ENCODE measurements at places on chromosomes 13 and 19.

- no peak for DNase-seq
Observed at GRCh38 chr13:27789153-27789494, 3.2 kb upstream of the GSX1 start.

DNA sequence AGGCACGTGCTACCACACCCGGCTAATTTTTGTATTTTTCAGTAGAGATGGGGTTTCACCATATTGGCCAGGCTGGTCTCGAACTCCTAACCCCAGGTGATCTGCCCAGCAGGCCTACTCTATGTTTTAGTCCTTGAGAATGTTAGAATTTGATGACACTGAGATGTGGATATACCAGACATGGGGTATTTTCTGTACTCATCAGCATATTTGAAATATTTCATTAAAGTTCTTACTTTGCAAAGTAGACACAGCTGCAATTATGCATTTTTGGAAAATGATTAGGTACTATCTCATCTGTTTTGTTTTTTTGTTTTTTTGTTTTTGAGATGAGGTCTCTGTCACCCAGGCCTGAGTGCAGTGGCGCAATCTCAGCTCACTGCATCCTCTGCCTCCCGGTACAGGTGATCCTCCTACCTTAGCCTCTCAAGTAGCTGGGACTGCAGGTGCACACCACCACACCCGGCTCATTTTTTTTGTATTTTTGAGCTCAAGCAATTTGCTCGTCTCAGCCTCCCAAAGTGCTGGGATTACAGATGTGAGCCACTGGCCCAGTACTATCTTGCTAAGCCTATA is 12.7 kb downstream of the SPINT2 start:
- no peak for DNase-seq

DNA sequence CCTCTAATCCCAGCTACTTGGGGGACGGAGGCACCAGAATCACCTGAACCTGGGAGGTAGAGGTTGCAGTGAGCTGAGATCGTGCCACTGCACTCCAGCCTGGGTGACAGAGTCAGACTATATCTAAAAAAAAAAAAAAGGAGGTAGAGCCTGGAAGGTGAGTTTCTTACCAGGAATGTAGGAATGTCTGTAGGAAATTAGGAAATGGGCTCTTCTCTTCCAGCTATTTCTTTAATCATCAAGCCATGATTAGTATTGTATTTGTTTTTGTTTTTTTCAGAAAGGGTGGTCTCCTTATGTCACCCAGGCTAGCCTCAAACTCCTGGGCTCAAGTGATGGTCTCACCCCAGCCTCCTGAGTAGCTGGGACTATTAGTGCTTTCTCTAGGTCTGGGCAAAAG is 26.3 kb upstream of the SERP2 start:
- no peak for DNase-seq

DNA sequence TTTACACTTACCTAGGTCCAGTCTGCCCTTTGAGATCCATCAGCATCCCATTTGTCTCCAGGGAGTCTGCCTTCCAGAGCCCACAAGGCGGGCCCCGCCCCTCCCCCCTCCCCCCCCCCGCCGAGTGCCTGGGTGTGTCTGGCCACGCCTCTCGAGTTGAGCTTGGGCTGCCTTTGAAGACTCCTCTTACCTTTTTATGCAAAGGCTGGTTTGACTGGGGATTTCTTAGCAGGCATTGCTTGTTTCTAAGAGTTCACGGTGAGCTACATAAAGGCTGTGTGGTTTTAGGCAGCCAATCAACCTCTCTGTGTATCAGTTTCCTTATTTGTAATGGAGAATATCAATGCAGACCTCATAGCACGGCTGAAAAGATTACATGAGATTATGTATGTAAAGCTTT is 11.3 kb downstream of the GPR12 start:
- DNase-seq, result no peak

DNA sequence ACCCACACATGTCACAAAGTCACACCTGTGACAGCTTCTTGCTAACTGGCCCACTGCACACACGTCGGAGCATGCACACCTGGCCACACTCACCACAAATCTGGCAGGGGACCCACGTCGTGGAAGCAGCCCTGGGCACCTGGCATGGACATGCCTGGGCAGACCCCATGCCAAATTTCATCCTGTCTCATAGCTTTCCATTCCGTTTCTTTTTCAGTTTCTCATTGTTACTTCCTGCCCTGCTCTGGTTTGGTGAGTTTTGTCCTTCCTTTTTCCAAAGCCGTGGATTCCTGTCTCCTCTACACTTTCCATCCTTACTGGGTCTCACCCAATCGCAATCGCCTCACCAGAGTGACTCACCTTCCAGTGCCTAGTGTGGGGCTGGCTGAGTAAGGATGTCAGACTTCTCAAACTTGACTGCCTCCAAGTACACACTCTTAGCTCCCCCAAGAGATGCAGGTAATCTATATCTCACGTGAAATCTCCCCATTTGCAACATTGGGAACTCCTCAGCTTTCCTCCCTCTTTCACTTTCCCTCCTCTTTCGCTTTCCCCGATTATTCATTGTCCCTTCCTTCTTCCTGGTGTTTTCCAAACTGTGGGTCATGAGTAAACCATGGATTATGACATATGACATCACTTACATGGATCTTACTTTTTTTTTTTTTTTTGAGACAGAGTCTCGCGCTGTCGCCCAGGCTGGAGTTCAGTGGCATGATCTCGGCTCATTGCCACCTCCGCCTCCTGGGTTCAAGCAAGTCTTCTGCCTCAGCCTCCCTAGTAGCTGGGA is 1.6 kb upstream of the BBC3 start:
- no peak for DNase-seq

DNA sequence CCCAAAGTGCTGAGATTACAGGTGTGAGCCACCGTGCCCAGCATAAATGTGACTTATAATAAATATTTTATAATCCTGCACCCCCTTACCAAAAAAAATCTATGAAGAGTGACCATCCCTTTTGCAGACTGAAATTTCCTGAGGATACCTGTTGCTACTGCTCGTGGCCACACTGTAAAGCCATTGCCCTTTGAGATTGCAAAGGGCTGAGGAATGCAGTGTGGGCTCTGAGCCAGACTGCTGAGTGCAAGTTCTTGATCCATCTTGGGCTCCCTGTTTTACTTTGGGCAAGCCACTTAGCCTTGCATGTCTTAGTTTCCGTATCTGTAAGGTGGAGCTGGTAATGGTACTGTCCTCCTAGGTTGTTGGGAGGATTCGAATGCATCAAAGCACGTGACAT is 23.4 kb downstream of the SIPA1L3 start:
- DNase-seq, result no peak

GRCh38 chr13:103430368-103430767 is 364.2 kb upstream of the SLC10A2 start:
- no peak for DNase-seq

DNA sequence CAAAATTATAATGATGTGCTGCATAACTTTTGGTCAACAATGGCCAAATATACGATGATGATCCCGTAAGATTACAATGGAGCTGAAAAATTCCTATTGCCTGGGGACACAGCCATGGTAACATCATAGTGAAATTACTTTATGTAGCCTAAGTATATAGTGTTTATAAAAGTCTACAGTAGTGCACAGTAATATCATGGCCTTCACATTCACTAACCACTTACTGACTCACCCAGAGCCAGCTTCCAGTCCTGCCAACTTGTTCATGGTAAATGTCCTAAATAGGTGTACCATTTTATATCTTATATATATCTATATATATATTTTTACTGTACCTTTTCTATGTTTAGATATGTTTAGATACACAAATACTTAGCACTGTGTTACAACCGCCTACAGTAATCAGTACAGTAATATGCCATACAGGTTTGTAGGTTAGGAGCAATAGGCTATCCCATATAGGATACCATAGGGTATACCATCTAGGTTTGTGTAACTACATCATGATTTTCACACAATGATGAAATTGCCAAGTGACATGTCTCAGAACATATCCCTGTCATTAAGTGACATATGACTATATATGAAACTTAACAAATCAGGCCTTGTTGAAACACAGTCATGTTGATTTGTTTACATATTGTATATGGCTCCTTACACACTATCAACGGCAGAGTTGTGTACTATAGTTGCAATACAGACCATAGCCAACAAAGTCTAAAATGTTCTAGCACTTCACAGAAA is 23.7 kb downstream of the DIS3 start:
- DNase-seq, result no peak

DNA sequence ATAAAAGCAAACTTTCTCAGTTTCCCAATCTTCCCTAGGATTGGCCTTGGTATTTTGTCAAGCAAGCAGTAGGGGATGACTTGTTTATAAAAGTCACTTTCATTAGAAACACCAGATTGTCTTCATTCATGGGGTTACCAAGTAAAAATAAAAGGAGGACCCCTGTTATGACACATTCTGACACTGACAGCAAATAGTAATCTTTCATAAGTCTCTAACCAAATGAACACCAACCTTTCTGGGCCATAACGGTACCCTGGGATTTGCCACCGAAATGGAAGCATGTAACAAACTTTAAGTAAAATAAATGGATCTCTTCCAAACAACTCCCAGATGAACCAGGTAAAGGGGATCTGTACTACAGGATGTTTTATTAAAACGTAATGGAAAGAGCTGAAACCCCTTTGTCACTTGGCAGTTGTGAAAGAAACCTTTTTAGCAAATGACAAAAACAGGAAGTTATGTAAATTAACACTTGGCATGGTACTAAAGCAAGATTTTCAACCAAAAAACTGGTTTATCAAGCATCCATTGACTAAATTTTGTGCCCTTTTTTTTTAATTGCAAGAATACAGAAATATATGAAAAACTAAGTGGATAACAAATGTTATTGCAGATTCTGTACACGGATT is 335.6 kb downstream of the RBM26 start:
- DNase-seq, result no peak

DNA sequence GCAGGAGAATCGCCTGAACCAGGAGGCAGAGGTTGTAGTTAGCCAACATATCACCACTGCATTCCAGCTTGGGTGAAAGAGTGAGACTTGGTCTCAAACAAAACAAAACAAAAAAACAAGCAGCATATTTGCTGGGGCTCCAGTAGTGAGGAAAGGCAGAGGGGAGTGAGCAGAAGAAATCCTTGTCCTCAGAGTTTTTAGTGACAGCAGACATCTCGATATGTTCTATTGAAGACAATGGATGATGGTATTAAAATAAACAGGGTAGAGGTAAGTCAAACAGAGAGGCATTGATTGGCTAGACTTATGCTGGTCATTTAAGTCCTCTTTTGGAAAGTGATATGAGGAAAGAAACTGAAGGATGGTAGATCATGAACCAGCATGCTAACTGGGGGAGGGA is 19.0 kb downstream of the NLRP7 start:
- DNase-seq, result no peak

- DNase-seq, result no peak
Observed at GRCh38 chr19:5959260-5960004, 18.5 kb downstream of the RANBP3 start.

DNA sequence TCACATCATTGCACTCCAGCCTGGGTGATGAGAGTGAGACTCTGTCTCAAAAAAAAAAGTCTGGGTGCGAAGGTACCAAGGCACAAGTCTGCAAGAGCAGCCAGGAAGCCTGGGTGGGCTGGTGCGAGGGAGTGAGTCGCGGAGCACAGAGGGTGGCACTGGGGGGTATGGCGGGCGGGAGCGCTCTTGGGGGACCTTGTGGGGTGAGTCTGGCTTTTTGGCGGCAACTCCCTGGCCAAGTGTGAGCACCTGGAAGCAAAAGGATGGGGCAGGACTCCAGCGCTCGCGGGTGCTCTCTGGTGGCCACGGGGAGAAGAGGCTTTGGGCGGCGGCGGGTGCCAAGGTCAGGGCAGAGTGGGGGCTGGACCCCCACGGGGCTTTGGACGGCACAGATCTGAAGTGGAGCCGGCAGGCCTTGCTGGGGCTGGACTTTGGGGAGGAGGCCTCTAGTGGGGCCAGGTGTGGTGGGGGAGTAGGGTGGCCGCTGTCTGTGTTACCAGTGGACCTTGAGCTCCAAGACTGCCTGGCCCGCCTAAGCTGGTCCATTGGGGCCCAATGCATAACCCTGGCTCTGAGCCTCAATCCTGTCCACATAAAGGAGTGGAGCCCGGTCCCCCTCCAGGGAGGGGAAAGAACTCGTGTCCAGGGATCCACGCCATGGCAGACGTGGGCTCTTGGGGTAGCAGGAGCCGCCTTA is 1.6 kb downstream of the P2RY11 start:
- peak; percentile 73 for DNase-seq

DNA sequence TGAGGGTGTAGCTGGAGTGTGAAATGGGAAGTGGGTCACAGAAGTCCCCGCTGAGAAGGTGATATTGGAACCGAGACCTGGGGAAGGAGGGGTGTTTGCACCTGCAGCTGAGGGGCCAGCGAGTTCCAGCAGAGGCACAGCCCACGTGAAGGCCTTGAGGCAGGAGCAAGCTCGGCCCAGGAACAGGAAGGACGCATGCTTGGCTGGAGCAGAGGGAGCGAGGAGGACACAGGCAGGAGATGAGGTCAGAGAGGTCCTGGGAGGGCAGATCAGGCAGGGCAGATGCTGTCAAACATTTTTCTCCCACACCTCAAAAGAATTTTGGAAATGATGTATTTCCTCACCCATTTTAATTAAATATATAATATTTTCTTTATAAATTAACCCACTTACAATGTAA is 9.3 kb downstream of the ZNF415 start:
- no peak for DNase-seq

DNA sequence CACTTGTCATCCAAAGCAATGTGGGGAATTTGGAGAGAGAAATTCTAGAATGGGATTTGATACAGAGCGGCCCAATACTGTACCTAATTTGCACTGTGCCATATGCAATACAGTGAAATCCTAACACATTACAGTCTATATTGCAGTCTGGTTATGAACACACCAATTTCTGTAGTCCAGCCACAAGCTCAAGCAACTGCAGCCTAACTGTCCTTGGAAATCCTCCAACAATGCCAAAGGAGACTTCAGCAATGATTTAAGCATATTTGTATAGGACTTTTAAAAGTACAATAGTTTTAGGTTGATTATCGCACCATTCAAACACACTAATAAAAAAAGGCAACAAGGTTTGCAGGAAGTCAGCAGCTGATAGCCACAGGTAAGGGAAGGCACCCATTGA is 17.3 kb downstream of the DIAPH3 start:
- DNase-seq, result no peak

- no peak for DNase-seq
Observed at GRCh38 chr19:37893845-37894575, 12.4 kb downstream of the WDR87 start.

GRCh38 chr13:45373162-45373547 is 32.2 kb upstream of the TPT1 start:
- DNase-seq, result no peak

GRCh38 chr13:34777914-34778303 is 164.2 kb upstream of the NBEA start:
- no peak for DNase-seq

DNA sequence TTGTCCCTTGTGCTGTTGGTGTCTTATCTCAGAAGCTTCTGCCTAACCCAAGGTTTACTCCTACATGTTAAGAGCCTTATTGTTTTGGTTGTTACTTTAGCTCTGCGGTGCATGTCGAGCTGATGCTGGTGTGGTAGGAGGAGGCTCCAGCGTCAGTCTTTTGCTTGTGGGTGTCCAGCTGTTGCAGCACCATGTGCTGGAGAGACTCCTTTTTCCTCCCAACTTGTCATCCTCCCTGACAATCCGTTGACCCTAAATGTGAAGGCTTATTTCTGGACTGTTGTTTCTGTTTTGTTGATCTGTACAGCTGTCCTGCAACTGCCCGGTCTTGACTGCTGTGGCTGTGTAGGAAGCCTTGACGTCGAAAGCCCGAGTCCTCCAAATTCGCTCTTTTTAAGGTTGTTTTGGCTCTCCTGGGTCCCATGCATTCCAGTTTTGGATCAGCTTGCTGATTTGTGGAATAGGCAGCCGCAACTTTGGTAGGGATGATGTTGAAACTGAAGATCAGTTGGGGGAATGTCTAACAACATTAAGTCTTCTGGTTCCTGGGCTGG is 15.3 kb downstream of the NAXD start:
- DNase-seq, result no peak

Data from pancreas (tissue), 10 donors.